Stimulated activated CD4-positive, alpha-beta T cell treated with anti-CD3 and anti-CD28 coated beads, Interleukin-1b, Interleukin-23, amount 100 ng/mL, for 48 hours (primary cell): ENCODE measurements at places on chromosomes 7 and 10.

- DNase-seq: no peak
These were observed 88.4 kb upstream of the RHEB start for GRCh38 chr7:151608031-151608551.

- DNase-seq: no peak
These were observed 857 bp downstream of the INTS15 start for GRCh38 chr7:6590645-6591110.

GRCh38 chr7:131057794-131058070, 269.9 kb upstream of the MKLN1 start:
- DNase-seq: peak; percentile 41

DNA sequence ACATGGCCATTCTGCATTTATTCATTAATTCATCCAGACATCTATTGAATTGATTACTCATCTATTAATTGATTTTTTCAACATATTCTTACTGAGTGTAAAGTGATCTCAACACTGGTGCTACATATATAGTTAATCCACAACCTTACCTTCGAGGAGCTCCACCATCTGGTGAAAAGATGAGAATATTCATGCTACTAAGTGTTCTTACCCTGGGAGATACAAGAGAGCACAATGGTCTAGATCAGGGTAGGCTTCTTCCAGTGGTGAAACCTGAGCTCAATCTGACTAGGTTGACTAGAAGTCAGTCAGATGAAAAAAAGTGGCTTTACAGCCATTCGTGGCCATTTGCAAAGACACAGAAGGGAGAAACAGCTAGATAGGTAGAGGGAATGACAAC, 507.4 kb downstream of the ANKRD7 start:
- DNase-seq: no peak

GRCh38 chr10:4201866-4202825, 417.1 kb upstream of the KLF6 start:
- no peak for DNase-seq
